ENCODE measurements at places on chromosomes 12 and 14.
A peak's percentile ranks its signal among the peaks of the same experiment; 100 is the strongest.

DNA sequence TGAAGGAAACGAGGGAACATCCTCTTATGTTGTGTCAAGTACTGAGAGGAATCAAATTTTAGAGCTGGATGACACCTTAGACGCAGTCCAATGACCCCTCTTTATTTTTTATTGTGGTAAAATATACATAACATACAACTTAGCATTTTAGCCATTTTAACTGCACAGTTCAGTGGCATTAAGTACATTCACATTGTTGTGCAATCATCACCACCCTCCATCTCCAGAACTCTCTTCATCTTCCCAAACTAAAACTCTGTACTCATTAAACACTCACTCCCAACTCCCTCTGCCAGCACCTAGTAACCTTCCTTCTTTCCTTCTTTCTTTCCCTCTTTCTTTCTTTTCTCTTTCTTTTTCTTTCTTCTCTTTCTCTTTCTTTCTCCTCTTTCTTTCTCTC, 97.2 kb upstream of the SLC24A4 start:
- no peak for DNase-seq

- DNase-seq = no peak
Measured at GRCh38 chr14:66507181-66507721, 696 bp upstream of the GPHN start.

DNA sequence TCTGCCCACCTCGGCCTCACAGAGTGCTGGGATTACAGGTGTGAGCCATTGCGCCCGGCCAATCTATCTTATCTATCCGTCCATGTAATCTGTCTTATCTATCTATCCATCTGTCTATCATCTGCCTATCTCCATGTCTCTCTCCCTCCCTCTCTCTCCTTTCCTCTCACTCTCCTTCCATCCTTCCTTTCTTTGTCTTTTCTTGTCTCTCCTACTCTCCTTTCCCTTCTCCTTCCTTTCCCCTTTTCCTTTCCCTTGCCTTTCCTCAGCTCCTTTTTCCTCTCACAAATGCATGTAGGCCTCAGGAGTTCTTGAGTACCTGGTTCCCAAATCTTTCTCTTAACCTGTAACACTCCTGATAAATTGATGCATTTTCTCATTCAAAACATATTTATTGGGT, 89.3 kb upstream of the WSCD2 start:
- no peak for DNase-seq

DNA sequence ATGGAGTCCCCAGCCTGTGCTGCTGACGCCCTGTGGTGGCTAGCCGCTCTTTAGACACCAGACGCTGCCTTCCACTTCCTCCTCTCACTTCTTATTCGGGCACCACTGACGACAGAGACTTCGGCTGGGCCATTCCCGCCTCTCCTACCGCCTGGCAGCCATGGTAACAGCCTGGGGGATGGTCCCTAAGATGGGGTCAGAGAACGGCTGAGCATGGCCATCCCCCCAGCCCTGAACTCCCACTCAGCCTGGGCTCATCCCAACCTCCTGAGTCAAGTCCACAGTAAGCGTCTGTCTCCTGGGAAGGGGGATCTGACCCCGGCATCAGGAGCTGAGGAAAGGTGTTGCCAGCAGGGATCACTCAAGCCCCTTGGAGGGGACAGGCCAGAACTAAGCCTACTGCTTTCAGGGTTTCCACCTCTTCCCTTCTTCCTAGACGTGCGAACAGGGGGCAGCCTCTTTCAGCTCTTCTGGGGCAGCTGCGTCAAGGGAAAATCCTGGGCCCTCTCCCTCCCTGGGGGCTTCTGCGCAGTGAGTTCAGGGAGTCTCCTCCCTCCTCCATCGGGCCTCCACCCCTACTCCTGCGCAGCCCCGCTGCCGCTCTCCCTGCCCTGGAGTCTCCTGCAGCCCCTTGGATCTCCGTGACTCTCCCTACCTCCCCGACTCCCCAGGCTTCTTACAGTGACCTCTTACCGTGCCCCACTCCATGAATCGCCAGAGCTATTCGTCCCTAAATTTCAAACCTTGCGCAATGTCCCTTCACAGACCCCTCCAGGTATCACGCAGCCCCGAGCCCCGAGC, 643 bp upstream of the TAMALIN start:
- peak; percentile 70 for DNase-seq

GRCh38 chr14:99169776-99170356, 102.1 kb downstream of the BCL11B start:
- no peak for DNase-seq

DNA sequence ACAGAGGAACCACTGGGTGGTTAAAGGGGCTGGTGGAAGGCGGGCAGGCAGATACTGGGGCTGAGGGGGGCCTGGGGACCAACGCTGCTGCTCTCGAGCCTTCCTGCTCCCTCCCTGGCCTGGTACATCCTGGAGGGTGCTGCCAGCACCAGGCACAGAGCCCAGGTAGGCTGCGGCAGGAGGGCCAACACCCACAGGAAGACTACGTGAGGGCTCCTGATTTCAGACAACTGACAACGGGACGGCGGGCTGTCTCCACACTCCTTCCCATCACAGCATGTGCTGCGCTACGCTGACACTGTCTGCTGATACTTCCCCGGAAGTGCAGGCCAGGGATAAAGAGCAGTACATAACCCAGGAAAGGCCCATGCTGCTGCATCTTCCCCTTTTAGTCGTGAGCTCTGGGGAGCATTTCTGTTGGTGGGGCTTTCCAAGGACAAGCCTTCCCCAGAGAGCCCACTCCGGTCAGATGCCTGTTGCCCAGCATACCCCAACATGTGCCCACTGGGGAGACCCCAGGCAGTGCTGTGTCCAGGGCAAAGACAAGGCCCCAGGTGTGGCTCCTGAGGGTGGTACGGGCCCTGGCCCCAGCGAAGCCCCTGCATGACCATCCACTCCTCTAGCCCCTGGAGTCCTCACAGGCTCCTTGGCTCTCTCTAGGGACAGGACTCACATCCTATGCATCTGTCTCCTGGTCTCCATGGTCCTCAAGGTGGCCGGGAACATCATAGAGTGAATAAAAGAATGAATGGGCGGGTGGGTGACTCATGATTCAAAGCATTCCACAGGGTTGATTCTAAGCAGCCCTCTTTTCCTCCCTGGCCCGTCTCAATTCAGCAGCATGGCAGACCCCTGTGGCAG, 38.0 kb downstream of the CHGA start:
- no peak for DNase-seq

GRCh38 chr12:54051874-54052437, 1.7 kb upstream of the HOXC4 start:
- DNase-seq = no peak

- DNase-seq = no peak
Measured at GRCh38 chr12:52541709-52542108, 11.2 kb downstream of the KRT71 start.

DNA sequence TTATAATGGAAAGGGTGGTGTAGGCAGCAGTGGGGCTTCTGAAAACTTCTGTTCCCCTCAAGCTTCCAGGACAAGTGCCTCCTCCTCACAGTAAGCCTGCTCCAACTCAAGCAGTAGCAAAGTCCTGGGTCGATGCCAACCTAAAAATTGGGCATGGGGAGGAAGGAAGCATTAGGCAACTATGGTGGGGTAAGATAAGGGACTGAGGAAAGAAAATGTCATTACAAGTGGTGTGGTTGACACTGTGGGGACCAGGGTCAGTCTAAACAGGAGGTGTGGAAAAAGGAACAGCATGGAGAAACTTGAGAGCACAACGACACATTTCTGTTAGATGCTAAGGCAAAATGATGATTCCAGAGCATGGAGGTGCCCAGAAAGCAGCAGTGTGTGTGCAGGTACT, 34.9 kb downstream of the WIF1 start:
- no peak for DNase-seq

DNA sequence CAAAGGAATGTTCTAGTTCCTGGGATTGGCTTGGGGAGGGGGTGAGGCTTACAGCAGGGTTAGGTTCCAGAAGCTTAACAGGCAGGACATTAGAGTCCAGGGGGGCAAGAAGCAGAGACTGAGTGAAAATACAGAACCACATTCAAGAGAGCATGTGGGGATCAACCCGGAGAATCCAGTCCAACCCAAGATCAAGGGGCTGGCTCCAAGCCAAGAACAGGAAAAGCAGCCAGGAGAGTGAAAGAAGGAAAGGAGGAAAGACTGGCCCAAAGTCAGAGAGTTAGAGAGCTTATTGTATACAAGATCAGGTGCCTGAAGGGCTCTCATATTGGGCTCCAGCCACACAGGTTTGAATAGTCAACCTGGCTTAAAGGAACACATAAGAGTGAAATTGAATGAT, 190.3 kb upstream of the CDKN3 start:
- no peak for DNase-seq

- no peak for DNase-seq
Measured at GRCh38 chr12:41436076-41436475, 248.0 kb downstream of the PDZRN4 start.

GRCh38 chr14:80425686-80426085, 214.4 kb upstream of the DIO2 start:
- DNase-seq = no peak

DNA sequence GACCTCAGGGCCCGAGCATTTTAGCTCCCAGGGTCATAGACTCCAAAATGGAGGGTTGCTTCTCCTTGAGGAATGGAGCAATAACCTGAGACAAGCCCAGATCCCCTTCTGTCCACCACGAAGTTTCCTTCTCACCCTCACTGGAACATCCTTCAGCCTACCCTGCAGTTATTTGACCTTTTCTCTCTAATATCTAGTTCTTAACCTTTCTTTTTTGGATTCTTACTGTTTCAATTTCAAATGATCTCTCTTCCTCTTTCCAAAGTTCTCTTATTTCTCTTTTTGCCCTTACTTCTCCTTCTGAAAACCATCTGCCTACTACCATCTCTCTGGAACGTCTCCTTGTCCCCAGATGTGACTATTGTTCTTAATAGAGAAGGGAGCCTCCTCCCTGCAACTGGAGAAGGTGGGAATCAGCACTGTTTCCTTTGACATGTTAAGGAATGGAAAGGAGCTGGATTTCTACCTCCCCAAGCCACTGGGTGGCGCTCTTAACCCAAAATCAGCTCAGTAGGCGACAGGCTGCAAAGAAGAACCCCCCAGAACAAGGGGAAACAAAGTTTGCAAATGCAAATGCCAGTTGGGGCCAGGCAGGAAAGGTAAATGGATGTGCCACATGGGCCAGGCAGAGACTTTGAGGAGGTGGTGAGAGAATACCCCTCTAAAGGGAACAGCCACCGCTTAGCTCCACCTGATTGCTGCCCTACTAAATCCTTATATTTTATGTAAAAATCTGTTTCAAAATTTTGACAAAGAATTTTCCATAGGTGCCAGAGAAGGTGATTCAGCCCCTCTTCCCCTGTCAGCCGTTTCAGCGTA, 22.4 kb upstream of the PDE1B start:
- DNase-seq = no peak

DNA sequence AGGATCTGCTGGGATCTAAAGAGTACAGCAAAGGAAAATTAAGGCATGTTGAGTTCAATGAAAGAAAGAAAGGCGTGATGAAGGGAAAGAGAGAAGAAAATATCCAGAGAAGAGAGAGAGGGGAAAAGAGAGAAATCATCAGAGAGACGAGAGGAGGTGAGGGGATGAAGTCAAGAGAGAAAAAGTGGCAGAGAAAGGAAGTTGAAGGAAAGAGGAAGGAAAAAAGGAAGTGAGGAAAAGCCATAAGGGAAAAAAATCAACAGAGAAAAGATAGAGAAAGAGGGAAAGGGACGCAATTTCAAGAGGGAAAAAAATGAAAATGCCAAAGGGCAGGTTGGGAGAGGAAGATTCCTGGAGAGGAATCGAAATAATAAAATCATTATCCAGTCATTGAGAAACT, 40.4 kb downstream of the LLPH start:
- no peak for DNase-seq

DNA sequence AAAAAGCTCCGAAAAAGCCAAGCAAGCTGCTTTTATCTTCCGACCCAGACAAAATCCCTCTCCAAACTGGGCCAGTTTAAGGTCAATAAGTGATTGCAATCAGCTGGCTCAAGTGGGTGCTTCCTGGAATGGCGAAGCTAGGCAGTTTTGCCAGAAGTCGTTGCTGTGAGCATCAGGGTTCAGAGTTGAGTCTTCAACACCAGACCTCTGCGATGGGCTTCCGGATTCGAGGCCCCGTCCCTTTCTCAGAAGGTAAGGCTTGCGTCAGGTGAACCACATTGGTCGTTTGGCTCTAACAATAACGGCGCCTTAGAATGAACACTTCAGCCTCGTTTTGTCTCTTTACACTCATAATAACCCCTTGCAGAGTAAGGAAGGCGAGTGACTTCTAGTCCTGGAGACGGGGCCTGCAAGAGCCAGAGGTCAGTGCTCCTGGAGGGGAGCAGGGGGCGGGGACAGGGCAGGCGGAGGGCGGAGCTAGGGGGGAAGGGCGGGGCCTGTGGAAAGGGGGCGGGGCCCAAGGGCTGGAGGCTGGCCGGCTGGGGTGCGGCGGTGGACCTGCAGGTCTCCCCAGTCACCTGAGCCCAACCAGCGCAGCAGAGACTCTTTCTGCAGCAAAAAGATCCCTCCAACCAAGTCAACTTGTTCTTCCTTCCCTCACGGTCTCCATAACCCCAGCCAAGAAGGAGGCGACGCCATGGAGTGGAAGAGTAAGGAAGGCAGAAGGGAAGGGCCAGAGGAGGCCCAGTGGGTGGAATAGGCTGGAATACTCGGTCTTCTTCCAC, 34.0 kb upstream of the NFYB start:
- no peak for DNase-seq

DNA sequence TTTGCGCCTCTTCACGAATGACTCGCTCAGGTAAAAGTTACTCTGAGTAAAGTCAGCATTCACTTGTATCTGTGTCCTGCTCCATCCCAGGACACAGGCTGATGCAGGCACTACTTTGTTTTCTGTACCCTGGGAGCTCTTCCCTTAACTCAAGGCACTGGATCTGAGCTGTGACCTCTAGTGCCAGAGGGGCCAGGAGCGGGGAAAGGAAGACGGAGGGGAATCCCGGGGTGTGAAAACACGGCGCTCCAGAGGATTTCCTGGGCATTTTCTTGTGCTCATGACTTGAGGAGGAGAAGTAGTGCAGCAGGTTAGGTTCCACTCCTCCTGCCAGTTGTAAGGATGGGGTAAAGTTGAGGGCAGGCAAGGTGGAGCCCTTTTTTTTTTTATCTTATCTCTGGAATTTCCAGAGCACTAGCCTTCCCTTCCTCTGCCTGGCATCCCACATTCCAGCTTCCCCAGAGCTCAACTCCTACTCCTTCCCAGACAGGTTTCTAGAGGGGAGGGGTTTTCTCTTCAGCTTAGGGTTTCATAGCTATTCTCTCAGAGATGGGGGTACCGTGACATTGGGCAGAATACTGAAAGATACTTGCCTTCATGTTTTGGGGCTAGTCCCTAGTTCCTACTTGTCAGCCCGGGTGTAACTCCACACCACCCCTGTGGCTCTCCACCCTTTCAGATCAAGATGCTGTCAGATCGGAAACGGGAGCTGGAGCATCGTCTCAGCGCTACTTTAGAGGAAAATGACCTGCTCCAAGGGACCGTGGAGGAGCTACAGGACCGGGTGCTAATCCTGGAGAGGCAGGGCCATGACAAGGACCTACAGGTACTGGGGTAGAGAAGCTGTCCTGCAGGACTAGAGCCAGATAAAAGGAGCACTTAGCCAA, 52.3 kb downstream of the RAB35 start:
- no peak for DNase-seq

DNA sequence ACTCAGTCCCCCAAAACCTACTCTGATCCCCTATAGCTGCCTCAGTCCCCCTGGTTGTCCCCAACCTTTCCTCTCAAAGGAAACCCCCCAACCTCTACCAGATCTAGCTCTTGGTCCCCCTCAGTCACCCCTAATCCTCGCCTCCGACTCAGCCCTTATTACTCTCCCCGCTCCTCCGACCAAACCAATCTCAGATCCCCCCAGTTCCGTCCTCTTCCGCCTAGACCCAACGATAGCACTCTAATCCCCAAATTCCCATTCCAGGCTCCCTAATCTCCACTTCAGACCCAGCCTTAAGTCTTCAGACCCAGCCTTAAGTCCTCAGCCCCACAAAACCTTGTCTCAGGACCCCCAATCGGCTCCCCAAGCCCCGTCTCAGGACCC, 612 bp downstream of the VPS37B start:
- DNase-seq = no peak

- DNase-seq = no peak
Measured at GRCh38 chr12:95319694-95320331, 102.2 kb downstream of the VEZT start.
